ENCODE measurements at places on chromosomes 16 and 17.

GRCh38 chr16:31880322-31880979 lies 6.8 kb downstream of the ZNF267 start:
- no peak for DNase-seq

- peak; percentile 73 for DNase-seq
Observed at GRCh38 chr17:55735731-55736405, 13.2 kb upstream of the TMEM100 start.

GRCh38 chr17:43524945-43525575 lies 21.1 kb downstream of the ETV4 start:
- no peak for DNase-seq

DNA sequence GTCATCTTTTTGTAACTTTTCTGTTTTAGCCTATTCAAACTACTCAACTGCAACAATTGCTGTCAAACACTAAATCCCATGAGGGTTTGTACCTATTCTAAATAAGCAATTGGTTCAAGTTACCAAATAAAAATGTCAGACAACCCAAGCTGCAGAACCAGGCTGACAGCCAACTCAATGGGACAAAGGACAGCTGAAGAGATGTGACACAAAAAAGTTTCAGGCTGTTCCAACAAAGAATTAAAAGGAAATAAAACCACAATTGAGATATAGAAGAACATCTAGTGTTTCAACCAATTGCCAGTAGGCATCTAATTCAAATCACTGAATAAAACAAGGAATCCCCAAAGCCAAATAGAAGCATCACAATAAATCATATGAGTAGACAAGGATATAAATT lies 49.3 kb downstream of the GRB7 start:
- no peak for DNase-seq

- no peak for DNase-seq
Observed at GRCh38 chr17:20993863-20994778, 48.7 kb downstream of the USP22 start.

- DNase-seq = no peak
Observed at GRCh38 chr17:59890720-59891119, 2.0 kb downstream of the TUBD1 start.

DNA sequence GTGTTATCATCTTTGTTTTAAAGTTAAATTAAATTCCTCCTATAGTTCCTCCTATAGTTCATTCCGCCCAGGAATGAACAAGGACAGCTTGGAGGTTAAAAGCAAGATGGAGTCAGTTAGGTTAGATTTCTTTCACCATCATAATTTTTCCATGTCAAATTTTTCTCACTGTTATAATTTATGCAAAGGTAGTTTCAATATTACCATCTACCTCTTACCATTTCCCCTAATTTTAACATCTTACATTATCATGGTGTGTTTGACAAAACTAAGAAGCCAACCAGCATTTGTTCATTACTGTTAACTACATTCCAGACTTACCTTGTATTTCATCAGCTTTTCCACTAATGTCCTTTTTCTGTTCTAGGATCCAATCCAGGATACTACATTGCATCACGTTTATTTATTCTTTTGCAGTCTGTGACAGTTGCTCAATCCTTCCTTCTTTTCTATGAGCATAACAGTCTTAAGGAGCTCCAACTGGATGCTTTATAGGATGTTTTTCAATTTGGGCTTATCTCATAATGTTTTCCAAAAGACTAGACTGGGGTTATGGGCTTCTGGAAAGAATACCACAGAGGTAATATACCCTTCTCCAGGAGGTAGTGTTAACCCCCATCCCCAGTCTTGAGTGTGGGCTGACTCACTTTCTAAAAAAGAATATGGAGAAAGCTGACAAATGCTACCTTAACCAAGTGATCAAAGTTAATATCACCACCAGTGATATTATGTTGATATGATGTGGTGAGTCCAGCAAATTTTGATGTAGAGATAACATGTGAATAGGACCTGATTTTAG lies 158.5 kb downstream of the PPM1E start:
- no peak for DNase-seq

GRCh38 chr16:78225919-78226318 lies 126.5 kb downstream of the WWOX start:
- DNase-seq = no peak

- no peak for DNase-seq
Observed at GRCh38 chr16:57255686-57256415, 10.8 kb downstream of the ARL2BP start.

DNA sequence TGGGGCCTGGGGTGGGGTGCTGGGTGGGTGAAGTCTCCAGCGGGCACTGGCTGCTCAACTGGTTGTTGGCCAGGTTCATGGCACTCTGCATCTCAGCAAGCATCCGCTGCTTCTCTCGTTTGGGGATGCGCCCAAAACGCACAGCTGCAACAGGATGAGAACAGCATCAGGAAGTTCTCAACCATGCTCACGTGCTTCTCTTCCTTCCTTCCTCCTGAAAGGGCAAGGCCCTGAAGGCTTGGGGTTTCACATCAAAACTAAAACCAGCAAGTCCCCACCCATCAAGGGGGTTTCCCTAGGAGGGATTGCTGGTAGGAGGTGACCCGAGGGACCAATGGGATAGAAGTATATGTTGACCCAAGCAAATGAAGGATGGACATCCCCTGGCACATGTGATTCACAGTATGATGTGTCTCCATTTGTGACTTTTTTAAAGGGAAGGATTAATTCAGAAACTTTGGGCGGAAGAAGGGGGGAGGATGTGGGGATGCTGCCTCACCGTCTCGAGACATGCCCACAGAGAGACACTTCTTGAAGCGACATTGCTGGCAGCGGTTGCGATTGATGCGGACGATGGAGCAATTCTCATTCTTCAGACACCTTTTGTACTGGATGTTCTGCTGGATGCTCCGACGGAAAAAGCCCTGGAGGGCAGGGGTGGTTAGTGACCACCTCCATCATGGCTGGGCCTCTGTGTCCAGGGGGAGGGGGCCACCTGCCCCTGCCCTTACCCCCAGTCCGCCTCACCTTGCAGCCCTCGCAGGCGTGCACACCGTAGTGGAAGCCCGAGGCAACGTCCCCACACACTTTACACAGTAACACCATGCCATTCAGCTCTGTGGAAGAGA lies 4.2 kb downstream of the NR1D1 start:
- no peak for DNase-seq

- DNase-seq = no peak
Observed at GRCh38 chr16:5309946-5310611, 212.5 kb upstream of the EEF2KMT start.

DNA sequence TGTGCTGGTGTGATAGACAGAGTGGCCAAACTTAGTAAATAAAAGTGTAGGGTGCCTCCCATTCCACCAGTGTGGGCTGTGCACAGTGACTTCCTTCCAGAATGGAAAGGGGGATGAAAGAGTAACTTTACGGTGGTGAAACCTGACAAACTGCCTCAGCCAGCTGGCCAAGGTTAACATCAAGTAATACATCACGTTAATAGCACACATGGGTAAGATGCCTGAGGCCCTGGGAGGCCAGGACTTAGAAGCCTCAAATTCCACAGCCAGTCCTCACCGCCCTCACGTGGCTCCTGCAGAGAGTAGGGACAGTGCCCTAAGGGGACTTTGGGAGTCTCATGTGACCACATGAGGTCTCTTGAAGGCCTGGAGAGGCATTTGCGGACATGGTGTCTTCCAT lies 14.1 kb downstream of the RMI2 start:
- DNase-seq = peak; percentile 71

- no peak for DNase-seq
Observed at GRCh38 chr16:48361012-48361411, 24.2 kb downstream of the SIAH1 start.

DNA sequence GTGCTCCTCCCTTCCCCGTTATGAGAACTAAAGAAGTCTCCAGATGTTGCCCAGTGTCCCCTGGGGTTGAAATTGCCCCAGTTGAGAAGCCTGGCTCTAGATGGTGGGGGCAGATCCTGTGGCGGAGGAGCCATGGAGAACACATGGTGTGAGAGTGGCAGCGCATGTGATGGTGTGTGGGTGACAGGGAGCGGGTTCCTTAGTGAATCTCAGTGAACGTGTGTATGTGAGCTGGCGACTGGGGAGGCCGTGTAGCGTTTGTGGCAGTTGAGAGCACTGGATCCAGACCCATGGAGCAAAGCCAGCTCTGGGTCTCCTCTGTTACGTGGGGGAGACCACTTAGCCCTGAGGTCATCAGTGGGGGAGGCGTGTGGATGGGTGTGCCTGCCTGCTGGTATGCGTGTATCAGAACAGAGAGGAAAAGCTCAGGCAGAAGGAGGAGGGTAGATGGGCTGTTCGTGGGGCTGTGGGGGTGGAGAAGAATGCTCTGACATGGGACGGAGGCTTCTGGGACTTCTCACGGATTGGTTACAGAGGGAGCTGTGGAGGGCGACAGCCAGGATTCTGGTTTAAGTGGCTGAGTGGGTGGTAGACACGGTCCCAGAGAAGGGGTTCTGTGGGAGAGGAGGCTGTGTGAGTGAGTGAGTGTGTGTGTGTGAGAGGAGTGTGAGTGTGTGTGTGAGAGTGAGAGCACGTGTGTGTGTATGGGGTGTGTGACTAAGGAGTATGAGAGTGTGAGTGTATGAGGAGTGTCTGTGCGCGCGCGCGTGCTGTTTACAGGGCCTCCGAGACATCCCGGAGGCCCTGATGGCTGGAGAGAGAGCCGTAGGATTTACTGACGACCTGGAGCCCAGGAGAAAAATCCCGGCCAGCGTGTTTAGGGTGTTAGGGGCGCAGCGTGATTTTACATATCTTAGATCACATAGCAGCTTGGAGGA lies 193.8 kb downstream of the SNX29 start:
- no peak for DNase-seq

GRCh38 chr16:85312642-85313525 lies 200.6 kb upstream of the CIBAR2 start:
- DNase-seq = no peak

DNA sequence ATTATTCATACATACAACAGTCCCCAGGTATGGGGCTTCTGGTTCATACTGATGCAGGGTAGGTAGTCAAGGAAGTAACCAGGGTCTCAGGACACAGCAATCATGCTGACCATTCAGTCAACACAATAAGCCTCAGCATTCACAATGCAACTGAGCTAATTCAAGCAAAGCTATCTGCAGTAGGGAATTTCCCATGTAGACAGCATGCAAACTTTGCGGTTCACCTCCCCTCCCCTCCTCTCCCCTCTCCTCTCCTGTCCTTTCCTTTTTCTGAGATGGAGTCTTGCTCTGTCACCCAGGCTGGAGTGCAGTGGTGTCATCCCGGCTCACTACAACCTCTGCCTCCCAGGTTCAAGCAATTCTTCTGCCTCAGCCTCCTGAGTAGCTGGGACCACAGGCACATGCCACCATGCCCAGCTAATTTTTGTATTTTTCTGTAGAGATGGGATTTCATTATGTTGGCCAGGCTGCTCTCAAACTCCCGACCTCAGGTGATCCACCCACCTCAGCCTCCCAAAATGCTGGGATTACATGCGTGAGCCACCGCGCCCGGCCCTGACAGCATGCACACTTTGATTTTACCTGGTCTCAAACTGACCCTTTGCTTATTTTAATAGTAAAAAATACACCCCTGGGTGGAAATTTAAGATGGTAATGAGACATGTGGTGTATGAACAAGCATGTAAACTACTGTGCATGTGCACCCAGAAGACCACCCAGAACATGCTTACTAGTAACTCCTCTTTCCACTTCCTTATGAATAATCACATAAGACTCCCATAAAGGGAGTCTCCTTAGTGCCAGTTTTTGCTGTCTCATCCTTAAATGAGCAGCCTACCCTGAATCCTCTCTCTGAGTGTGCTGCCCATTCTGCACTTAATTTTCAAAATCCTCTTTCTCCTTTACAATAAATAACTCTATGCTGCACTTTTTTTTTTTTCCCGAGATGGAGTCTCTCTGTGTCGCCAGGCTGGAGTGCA lies 9.3 kb upstream of the RNF135 start:
- no peak for DNase-seq

DNA sequence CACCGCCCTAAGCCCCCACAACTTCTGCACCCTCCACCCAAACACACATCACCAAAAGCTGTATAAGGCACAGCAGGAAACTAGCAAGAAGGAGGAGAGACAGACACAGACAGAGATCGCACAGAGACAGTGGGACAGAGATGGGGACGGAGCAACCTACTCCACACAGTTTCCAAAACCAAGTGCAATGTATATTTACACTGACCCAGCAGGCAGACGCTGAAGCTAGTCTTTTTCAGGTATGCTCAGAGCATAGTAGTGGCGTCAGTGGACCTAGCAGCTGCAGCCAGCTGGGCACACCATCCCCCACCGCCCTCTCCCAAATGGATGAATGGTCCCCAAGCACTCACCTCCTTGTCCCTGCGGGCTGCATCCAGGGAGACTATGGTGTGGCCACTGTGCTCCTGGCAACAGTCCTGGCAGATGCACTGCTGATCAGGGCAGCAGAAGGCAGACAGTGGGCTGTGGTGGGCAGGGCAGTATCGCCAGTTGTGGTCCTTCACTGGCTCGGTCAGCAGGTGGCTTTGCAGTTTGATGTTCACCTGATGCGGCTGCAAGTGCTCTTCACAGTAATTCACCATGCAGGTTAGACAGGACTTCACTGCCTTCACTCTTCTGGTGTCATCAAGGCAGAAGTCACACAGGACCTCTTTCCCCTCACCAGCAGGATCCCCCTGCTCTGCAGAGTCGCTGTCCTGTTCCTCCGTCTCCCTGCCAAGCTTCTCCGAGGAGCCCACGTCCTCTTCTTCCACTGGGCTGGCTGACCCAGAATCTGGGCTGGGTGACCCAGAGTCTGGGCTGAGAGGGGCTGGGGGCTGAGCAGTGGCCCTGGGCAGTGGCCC lies 31.5 kb upstream of the FBXW10B start:
- peak; percentile 56 for DNase-seq

GRCh38 chr17:40944531-40944930 lies 7.1 kb upstream of the KRT23 start:
- no peak for DNase-seq

GRCh38 chr17:51010173-51010675 lies 110.4 kb downstream of the SPAG9 start:
- DNase-seq = no peak

Data from tongue (tissue), 3 donors.